ENCODE measurements at places on chromosomes 13 and 19. TPM values are rescaled to one million over a fixed set of nuclear protein-coding genes. Genes with fewer than 3 reads are reported as not detected.

XAB2 gene
- 19.3 TPM for total RNA-seq

PNMA8C gene
- total RNA-seq = 0.44 TPM

TEX26 gene
- not detected for total RNA-seq

ZNF221 gene
- 7.8 TPM for total RNA-seq

TBXA2R gene
- total RNA-seq = 6.3 TPM

PRTN3 gene
- not detected for total RNA-seq

MYO1F gene
- total RNA-seq = 0.19 TPM

RPL18A gene
- 1,055 TPM for total RNA-seq

LYL1 gene
- 0.87 TPM for total RNA-seq

TRMT1 gene
- 19.7 TPM for total RNA-seq

LRRC63 gene
- total RNA-seq = not detected

SPATA13 gene
- 9.6 TPM for total RNA-seq

ZNF324 gene
- 13.6 TPM for total RNA-seq

ZNF681 gene
- total RNA-seq = 0.31 TPM

SH2D3A gene
- not detected for total RNA-seq

ERICH6B gene
- total RNA-seq = not detected

TMEM205 gene
- total RNA-seq = 59.2 TPM

TEX29 gene
- total RNA-seq = 0.12 TPM

KIR2DL4 gene
- total RNA-seq = not detected

ZNF724 gene
- total RNA-seq = 7.3 TPM

CRB3 gene
- not detected for total RNA-seq

TJP3 gene
- total RNA-seq = not detected

EDNRB gene
- 9.4 TPM for total RNA-seq
